D341Med (cell line): ENCODE measurements at places on chromosomes 16 and 17.

- no peak for DNase-seq
These were observed 3.8 kb upstream of the NGFR start for GRCh38 chr17:49491192-49491769.

DNA sequence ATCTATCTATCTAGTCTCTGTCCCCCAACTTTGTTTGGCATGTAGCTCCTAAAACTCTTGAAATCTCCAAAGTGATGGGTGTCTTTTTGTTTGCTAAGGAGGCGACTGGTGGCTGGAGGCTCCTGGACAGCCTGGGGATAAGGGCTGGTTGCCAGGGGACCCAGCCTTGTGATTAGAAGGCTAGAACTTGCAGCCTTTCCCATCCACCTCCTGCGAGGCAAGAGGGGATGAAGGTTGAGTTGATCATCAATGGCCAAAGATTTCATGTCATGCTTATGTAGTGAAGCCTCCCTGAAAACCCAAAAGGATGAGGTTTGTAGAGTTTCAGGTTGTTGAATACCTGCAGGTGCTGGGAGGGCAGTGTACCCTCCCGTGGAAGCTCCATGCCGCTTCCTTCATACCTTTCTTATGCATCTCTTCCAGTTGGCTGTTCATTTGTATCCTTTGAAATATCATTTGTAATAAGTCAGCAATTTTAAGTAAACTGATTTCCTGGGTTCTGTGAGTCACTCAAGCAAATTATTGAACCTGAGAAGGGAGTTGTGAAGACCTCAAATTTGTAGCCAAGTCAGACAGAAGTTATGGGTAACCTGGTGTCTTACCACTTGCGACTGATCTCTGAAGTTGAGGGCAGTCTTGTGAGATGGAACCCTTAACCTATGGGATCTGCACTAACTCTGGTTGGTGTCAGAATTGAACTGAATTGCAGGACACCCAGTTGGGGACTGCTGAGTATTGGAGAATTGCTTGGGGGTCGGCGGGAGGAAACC, 202.4 kb downstream of the SEC14L1 start:
- DNase-seq = no peak

DNA sequence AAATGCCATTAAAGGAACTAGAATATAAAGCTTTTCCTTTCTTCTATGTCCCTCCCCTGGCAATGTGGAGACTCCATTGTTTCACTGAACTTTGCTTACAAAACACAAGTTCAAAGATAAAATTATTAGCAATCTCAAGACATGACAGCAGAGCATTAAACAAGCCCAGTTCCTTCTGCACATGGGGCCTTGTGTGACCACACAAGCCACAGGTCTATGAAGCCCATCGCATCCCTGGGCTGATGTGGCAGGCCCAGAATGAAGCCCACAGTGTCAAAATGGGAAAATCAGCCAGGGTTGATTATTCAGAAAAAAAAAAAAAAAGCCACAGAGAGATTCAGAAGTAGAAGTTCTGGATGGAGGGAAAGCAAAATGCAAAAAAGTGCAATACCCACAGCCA, 12.9 kb upstream of the SLC39A11 start:
- no peak for DNase-seq

GRCh38 chr17:30520882-30521281, 43.7 kb downstream of the GOSR1 start:
- no peak for DNase-seq

- no peak for DNase-seq
These were observed 3.9 kb upstream of the CPNE7 start for GRCh38 chr16:89571636-89572035.

- DNase-seq = no peak
These were observed 15.9 kb downstream of the GRB7 start for GRCh38 chr17:39753514-39754160.

GRCh38 chr17:77375108-77375916, 234.5 kb downstream of the SEC14L1 start:
- DNase-seq = no peak

- DNase-seq = no peak
These were observed 56.9 kb upstream of the RBFOX3 start for GRCh38 chr17:79667746-79668145.

DNA sequence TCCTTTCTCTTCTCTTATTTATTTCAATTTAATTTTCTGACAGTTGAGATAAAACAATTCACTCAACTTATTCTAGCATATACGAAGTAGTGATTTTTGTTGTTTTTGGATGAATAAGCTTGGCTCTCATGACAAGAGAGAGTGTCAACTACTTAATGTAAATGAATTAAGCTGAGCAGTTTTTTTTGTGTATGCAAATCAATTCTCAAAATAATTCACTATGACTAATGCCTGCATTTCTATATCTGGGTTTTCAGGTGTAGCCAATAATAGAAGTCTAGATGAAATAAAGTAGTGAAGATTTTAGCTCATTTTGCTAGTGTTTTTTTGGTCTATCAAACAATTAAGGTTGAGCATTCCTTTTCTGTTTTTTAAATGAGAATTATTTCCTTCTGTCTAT, 1354.0 kb downstream of the CDH8 start:
- DNase-seq = no peak

- DNase-seq = no peak
These were observed 99.1 kb downstream of the ADAMTS18 start for GRCh38 chr16:77335652-77336234.

DNA sequence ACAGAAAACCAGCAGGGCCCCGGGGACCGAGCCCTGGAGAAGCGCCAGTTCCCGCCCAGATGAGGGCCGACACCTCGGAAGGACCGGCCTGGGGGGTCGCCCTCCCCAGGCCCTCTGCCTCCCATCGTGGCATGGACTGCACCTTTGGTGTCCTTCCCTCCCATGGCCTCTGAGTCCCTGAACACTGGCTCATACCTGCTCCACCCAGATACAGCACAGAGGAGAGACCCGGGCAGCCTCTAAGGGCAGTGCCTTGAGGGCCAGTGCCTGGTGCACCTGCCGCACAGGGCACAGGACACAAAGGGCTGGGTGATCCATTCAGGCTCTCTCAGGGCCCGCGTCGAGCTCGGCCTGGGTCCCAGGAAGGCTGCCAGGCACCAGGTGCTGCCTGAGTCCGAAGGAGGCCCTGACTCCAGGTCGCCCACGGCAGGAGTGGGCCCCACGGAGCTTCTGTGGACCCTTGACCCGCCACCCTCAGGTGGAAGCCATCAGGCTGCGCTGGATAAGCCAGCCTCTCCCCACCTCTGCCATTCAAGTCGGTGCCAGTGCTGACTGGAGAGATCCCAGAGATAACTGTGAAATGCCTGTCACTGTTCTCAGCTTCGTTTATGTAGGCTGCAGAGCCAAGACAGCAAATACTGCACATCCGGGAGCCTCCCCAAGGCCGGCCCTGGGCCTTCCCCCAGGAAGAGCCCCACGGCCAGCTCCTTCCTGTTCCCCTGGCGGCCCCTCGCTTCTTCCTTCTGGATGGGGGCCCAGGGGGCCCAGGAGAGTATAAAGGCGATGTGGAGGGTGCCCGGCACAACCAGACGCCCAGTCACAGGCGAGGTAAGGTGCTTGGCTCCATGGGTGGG, at the start of gene ZG16B:
Gene ZG16B, plus strand, starts transcription at position 803 of the 854 bp plus-strand sequence. CDS start 139 bp downstream, outside the sequence.
- no peak for DNase-seq

GRCh38 chr17:40516581-40517285, 15.3 kb upstream of the TNS4 start:
- DNase-seq = no peak
